Activated CD4-positive, CD25-positive, alpha-beta regulatory T cell treated with anti-CD3 and anti-CD28 coated beads, Interleukin-2, amount 50 U/mL, for 72 hours (primary cell): ENCODE measurements at places on chromosomes 1 and 21.

DNA sequence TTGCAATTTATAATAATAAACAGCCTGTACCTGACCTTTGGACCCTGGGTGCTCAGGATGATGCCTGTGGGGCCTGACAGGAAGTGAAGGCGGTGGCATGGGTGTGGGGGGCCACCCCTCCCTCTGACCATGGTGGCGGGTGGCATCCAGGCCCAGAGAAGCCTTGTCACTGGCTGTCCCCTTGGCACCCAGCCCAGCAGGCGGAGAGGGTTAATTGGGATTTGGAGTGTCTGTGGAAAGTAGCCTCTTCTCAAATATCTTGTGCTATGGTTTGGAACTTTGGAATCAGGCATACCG is 20.5 kb downstream of the SOX13 start:
- DNase-seq = no peak

DNA sequence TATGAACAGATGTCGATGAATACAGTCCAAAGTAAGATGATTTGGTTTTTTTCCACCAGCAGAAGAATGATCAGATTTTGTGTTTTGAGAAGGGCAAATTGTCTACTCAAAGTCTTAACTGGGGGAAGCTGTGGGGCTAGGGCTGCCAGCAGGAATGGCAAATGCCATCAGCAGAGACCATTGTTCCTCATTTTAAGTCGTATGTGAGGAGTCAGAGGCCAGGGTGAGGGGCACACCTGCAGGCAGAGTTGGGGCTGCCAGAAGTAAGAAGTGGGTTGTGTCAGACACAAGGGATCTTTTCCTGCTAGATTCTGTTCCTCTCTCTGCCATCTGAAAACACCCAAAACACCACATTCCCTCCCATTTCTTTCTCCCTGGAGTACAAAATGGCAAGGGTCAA is 8.7 kb downstream of the PARK7 start:
- DNase-seq = no peak

DNA sequence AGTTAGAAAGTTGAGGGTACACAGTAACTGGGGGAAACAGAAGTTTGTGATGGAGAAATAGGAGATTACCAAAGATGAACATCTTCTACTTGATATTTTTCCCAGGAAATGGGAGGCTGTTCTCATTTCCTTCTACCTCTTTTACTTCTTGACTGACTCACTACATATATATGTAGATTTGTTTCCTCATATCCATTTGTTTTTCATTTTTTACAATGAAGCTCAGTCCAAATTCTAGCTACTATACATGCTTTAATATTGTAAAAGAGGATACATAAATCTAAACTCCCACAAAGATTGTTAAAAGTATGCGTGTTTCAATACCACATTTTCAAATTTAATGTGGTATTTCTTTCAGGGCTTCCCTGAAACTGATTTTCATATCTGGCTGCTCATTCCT is 366.6 kb upstream of the NCAM2 start:
- no peak for DNase-seq

GRCh38 chr1:3024019-3024418 is 2.8 kb downstream of the ACTRT2 start:
- DNase-seq = no peak

- no peak for DNase-seq
Observed at GRCh38 chr1:61092642-61093041, 10.3 kb downstream of the NFIA start.

DNA sequence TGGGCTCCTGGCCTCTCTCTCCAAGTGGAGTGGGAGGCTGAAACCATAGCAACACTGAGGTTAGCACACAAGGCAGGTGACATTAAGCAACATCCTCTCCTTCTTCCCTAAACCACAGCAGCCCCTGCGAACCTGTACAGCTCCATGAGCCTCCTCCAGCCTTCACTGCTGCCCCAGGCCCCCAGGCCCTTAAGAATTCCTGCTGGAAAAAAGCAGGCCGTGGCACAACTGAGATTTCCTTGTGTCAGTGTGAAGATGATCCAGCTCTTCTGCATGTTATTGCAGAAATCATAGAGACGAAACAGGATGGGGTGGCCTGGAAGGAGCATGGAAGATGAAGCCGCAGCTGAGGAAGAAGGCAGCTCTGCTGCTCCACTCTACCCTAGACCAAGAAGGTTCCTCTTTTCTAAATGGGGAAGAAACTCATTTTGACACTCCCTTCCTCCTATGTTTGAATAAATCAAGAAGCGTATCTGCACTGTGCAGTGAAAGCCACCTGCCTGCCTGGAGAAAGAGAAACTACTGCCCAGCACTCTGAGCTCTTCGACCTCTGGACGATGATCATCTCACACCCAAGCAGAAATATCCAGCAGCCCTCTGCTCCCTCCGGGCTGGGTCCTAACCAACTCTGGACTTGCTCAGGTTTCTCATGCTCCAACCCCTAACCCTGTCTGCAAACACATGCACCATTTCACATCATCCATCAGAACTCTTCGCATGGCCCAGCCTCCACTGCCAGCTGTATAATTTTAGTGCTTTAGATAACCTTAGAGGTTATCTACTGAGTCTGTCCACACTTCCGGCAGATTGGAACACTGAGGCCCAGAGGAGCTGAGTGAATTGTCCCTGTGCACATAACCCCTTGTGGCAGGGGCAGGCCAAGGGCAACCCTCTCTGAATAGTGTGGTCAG is 20.7 kb downstream of the SH3BP5L start:
- no peak for DNase-seq

- no peak for DNase-seq
Observed at GRCh38 chr1:205232127-205232820, 4.5 kb downstream of the TMCC2 start.

DNA sequence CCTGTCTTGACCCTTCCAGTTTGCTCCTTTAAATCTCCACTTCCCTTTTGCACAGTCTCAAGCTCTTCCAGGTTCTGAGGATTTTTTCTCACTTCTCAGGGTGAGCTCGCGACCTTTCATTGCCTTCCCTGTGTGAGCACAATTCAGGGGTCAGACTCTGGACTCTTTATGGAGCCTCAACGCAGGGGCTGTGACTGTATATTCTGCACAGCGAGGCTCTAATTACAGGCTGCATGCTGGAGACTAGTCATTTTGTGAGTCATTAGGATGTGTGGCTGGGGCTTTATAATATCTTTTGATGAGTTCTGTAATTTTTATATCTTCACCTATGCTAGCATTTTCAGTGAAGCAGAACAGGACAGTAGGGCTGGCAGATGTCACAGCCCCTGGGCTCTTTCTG is 270.7 kb downstream of the KAZN start:
- DNase-seq = no peak

- DNase-seq = no peak
Observed at GRCh38 chr1:184350573-184350972, 36.3 kb upstream of the C1orf21 start.

DNA sequence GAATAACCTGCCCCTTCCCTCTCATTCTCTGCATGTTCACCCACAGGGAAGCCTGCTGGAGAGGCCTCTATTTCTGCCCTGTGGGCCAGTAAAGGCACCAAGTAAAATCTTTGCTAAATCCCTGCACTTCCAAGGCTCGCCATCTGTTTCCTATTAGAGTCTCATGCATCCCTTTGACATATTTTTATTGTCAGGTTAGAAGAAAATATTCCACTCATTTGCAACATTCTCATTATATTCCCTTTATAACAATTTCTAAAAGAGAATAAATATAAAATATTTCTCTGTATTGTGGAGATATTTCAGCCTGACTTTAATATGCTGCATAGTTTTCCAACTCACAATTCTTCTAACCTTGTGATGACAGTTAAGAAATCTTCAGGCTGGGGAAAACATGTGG is 340.4 kb upstream of the VAMP3 start:
- no peak for DNase-seq

- no peak for DNase-seq
Observed at GRCh38 chr1:226061068-226061840, 1.3 kb upstream of the H3-3A start.

- DNase-seq = no peak
Observed at GRCh38 chr1:9119745-9120144, 9.2 kb downstream of the GPR157 start.

DNA sequence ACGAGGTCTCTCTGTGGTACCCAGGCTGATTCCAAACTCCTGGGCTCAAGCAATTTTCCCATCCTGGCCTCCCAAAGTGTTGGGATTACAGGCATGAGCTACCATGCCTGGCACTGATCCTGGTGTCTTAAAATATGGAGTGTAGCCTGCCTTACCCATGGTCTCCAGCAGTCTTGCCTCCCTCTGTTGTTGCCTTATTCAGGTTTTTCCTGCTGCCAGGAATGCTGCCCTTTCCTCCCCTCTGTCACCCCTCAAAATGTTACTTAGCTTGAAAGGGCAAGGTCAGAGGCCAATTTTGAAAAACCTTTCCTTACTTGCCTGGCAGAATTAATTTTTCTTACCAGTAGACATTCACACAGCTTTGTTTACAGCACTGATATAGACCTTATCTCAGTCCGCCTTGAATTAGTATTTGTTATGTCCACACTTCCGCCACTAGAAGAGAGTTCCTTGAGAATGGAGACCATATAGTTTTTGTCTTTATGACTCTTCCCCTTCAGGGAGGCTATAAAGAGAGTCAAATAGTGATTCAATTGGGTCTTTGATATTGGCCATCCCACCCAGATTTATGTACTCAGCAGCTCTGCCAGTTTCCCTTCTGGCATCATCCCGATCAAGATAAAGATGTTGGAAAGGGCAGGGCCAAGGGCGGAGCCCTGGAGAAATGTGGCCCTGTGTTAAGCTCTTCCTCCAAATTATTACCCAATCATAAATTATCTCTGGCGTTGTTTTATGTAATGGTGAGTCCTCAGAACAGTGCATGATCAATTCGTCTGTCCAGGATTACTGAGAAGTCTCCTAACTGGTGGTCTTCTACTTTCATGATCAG is 38.8 kb downstream of the C1orf21 start:
- no peak for DNase-seq

DNA sequence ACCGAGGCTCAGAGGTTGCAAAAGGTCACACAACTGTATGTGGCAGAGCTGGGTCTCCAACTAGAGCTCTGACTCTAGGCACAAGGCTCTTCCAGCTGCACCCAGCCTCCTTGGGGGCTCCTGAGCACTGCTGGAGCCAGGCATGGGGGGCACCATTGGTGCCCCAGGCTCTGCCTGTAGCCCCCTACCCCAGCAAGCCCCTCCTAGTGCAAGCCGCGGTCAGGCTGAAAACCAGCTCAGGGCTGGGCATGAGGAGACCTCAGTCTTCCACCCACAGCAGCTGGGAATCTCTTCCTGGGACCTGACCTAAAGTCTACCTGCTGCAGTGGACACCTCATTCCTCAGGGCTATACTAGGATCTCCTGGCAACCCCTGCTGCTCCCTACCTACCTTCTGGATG is 14.6 kb downstream of the TNNT2 start:
- DNase-seq = no peak

DNA sequence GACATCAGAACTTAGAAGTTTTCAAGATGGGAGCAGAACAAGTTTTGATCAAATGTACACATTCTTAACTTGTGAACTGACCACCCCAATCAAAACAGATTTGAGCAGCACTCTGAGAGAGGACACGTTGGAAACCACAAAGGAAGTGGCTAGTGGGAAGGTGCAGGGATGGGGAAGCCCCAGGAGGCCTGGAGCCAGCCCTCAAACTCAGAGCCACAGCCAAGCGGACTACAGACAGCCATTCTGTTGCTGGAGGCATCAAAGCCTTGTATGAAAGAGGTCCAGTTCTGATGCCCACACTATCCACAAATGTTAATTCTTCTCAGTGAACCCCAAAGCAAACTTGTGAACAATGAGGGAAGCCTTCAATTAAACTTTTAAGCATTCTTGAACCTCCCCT is 143.6 kb upstream of the RAB4A start:
- DNase-seq = peak; percentile 45

DNA sequence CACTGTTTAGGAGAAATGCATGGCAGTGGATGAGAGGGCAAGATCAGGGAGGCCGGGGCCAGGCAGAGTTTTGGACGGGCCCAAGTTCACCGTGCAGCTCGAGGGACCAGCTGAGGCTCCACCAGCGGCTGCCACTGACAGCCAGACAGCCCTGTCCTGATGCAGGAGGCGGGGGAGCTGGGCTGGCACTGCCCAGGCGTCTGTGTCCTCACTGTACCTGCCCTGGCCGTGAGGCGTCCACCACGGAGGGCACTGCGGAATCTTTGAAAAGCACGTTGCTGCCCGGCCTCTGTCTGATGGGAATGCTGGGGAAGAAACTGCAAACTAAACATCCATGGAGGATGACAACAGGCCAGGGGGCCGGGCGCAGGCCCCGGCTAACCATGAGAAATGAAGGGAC is 35.5 kb downstream of the VPS26C start:
- no peak for DNase-seq

DNA sequence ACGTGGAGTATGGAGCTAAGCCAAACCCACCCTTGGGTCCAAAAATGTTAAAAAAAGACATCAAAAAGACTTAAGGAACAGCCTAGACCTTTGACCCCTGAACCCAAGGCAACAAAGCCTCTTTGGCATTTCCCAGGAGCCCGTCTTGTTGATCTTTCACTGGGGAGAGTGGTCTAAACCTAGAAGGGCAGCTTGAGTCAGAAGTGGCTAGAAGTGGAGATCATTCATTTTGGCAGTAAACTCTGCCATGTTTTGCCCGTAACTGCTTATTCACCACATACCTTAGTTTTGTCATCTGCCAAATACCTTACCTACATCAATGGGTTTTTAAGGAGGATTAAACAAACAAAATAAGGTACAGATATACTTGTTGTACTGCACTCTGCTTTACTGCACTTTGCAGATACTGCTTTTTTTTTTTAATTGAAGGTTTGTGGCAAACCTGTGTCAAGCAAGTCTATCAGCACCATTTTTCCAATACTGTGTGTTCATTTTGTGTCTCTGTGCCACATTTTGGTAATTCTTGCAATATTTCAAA is 1.7 kb upstream of the CTSE start:
- DNase-seq = no peak

DNA sequence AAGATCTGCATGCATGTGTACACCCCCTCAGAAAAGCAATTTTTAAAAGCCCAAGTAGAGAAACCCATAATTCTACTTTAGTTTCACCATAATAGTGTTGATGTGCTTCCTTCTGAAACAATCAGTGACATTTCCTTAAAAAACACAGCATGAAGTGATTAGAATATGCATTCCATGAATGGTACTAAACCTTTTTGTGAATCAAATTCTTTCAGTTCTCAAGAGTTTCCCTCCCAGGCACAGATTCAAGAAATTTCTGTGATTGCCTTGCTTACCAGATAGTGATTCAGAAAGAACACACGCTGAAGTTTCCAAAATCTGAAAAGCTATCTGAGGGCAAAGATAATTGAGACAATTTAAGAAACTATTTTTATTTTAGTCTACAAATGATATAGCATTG is 136.4 kb upstream of the ADGRL2 start:
- no peak for DNase-seq
